ENCODE measurements at places on chromosomes 4 and X. TPM values are rescaled to one million over a fixed set of nuclear protein-coding genes. Genes with fewer than 3 reads are reported as not detected.

TMSB15A gene
- polyA plus RNA-seq = not detected

PDGFC gene
- polyA plus RNA-seq = not detected

SMPX gene
- not detected for polyA plus RNA-seq

RASGEF1B gene
- polyA plus RNA-seq = not detected

UCP1 gene
- polyA plus RNA-seq = not detected

DMD gene
- 5.6 TPM for polyA plus RNA-seq

METTL14 gene
- 55.9 TPM for polyA plus RNA-seq

MRPS18C gene
- polyA plus RNA-seq = 256 TPM

MAGED4 gene
- not detected for polyA plus RNA-seq

STATH gene
- polyA plus RNA-seq = not detected

PLXNB3 gene
- polyA plus RNA-seq = 0.11 TPM

F8A1 gene
- 26.4 TPM for polyA plus RNA-seq

NPFFR2 gene
- polyA plus RNA-seq = not detected

MYOZ2 gene
- not detected for polyA plus RNA-seq

BRS3 gene
- polyA plus RNA-seq = not detected

VGLL1 gene
- polyA plus RNA-seq = not detected

HHIP gene
- polyA plus RNA-seq = 0.13 TPM

COL25A1 gene
- polyA plus RNA-seq = not detected

Measured in GM12878 (cell line).